CD4-positive, alpha-beta memory T cell (primary cell): ENCODE measurements at places on chromosomes 3 and 15.

GRCh38 chr3:111999484-112000324 is 982 bp downstream of the TAGLN3 start:
- no peak for DNase-seq
- no peak overlapping the region for H3K4me3 ChIP-seq
- no peak overlapping the region for H3K27ac ChIP-seq
- H3K36me3 ChIP-seq = no peaks in the 10 kb centered on the region

- no peak for DNase-seq
- no peaks in the 10 kb centered on the region for H3K36me3 ChIP-seq
- no peak overlapping the region for H3K4me3 ChIP-seq
These were observed 75.2 kb downstream of the FMN1 start for GRCh38 chr15:33119273-33119672.

DNA sequence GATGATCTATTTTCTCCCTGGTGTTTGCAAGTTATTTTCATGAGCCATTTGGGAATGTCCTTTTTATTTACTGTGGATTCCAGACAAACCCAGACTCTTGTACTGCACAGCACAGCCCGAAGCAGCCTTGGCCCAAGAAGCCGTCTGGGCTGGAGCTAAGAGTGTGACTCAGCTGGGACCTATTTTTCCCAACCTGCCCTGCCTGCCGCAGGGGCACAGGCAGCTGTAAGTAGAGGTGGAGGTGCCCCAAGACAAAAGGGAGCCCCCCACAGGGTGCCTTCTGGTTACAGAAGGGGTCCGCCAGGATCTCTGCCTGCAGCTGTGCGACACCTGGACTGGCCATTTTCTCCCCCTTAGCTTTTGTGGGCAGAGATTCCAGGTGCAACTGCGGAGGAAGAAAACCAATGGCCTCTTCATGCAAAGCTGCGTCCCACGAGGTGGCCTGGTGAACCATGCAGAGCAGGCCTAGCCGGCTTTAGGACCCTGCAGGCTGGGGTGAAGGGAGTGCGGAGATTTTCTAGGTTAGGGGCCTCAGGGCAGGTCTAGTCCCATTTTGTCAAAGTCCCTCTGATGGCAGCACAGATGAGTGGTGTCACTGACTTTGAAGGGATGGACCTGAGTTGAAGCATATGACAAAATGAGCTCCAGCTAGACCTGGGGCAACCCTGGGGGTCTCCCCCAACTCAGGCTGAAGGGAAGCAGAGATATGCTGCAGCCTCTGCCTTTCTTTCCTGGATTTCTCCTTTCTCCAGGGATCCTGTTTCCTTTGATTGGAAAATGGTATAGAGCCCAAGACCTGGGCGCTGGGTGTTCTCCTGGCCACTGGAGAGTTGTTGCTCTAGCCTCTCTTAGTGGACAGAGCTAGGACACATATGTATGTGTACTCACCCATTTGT is 131.2 kb downstream of the KLF13 start:
- no peak overlapping the region for H3K27ac ChIP-seq
- H3K27me3 ChIP-seq = no peaks in the 10 kb centered on the region
- DNase-seq = no peak

GRCh38 chr3:46989146-46989810 is 9.8 kb downstream of the NBEAL2 start:
- no peak overlapping the region for H3K27ac ChIP-seq
- peaks cover 72% of the 10 kb centered on the region for H3K4me1 ChIP-seq
- H3K27me3 ChIP-seq = no peaks in the 10 kb centered on the region
- DNase-seq = no peak
- no peak overlapping the region for H3K4me3 ChIP-seq

DNA sequence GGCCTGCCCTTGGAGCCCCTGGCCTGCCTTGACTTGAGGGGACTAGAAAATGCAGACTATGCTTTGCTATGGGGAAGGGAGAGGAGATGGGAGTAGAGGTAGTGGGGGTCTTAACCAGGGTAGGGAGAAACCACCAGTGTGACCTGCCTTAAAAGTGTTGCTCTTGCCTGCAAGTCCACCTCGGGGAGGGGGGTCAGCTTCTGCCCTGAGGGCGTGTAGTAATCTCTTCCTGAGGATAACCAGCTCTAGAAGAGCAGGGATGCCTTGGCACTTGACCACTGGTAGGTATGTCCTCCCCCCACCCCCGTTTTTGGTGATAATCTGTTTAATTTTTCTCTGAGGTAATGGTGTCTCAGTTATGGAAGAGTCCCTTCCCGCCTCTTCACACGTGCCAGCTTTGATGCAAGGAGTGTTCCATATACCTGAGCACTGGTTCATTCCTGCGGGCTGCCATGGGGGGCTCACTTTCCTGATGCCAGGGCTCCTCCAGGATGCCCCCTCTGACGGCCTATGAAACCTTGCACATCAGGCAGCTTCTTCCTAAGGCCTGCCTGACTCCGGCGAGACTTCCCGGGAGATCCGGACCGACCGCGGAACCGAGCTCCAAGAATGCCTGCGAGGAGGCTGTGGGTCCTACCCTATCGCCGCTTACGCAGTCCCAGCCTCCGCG is 780 bp upstream of the P4HTM start:
- H3K36me3 ChIP-seq = peaks cover 8% of the 10 kb centered on the region
- H3K4me3 ChIP-seq = peak overlapping the region; percentile 86
- no peak for DNase-seq
- H3K27me3 ChIP-seq = no peaks in the 10 kb centered on the region

DNA sequence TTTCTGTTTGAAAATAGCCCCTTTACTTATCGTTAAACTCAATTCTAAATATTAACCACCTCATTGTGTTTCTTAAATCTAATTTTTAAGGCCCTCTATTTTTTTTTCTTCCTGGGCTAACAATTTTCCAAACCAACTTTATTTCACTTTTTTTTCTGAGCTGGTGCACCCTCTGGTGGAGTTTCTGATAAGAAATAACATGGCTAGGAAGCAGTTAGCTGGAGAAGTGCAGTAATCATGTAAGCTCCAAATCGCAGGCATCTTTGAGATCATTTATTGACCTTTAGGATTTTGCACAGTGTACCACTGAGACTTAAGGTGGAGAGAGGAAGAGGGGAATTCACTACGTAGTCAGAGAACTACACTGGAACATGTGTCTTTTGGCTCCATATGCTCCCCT is 6.4 kb downstream of the TMEM207 start:
- no peaks in the 10 kb centered on the region for H3K27me3 ChIP-seq
- peaks cover 18% of the 10 kb centered on the region for H3K4me1 ChIP-seq
- no peak overlapping the region for H3K27ac ChIP-seq
- H3K36me3 ChIP-seq = no peaks in the 10 kb centered on the region
- H3K4me3 ChIP-seq = no peak overlapping the region

- H3K27me3 ChIP-seq = no peaks in the 10 kb centered on the region
- no peaks in the 10 kb centered on the region for H3K4me1 ChIP-seq
- DNase-seq = no peak
- H3K36me3 ChIP-seq = no peaks in the 10 kb centered on the region
These were observed 41.8 kb upstream of the TPM1 start for GRCh38 chr15:63000706-63001105.

DNA sequence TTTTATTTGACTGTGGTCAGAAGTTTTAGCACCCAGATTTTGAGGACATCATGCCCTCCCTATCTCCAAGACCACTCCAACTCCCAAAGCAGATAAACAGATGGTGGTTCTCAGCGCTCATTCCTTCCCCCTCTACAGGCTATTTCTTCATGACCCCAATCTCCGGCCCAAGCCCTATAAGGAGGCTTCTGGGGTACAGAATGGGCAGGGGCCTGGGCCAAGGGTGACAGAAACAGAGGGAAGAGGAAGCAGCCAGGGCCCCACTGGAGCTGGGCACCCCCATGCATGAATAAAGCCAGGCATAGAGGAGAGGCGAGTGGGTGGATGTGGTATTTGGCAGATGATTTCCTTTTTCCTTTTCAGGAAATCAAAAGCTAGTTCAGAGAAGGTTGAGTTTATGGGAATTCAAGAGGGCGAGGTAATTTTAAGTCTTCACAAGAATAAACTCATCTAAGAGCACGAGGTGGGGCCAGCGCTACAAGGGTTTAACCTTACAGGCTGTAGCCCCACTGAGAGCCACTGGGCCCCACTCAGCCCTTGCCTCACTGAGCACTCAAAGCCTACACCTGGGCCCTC is 104.8 kb upstream of the HERC1 start:
- no peak overlapping the region for H3K27ac ChIP-seq
- H3K4me3 ChIP-seq = peak overlapping the region; percentile 11
- no peak for DNase-seq
- peaks cover 32% of the 10 kb centered on the region for H3K4me1 ChIP-seq
- no peaks in the 10 kb centered on the region for H3K27me3 ChIP-seq

DNA sequence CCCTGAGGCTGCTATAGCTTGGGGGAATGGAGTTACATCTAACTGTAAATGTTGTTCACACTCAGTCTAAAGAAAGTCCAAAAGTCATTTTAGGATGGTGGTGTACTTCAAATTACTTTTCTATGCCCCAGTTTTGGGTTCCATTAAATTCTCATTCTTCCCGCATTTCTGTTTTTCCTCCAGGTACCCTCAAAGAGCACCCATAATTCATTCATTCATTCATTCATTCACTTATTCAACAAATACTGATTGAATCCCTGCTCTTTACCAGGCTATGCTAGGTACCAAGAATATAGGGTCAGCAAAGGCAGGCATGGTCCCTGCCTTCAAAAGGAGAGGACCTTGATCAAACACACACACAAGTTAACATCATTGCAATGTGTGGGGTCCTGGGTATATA is 76.1 kb downstream of the CCNL1 start:
- H3K36me3 ChIP-seq = no peaks in the 10 kb centered on the region
- no peak overlapping the region for H3K27ac ChIP-seq
- no peak overlapping the region for H3K4me3 ChIP-seq
- H3K27me3 ChIP-seq = no peaks in the 10 kb centered on the region
- H3K4me1 ChIP-seq = peaks cover 35% of the 10 kb centered on the region

GRCh38 chr15:31294067-31294466 is 32.6 kb upstream of the KLF13 start:
- no peaks in the 10 kb centered on the region for H3K36me3 ChIP-seq
- H3K4me1 ChIP-seq = no peaks in the 10 kb centered on the region
- H3K4me3 ChIP-seq = no peak overlapping the region
